ENCODE measurements at places on chromosomes 7 and 10.

DNA sequence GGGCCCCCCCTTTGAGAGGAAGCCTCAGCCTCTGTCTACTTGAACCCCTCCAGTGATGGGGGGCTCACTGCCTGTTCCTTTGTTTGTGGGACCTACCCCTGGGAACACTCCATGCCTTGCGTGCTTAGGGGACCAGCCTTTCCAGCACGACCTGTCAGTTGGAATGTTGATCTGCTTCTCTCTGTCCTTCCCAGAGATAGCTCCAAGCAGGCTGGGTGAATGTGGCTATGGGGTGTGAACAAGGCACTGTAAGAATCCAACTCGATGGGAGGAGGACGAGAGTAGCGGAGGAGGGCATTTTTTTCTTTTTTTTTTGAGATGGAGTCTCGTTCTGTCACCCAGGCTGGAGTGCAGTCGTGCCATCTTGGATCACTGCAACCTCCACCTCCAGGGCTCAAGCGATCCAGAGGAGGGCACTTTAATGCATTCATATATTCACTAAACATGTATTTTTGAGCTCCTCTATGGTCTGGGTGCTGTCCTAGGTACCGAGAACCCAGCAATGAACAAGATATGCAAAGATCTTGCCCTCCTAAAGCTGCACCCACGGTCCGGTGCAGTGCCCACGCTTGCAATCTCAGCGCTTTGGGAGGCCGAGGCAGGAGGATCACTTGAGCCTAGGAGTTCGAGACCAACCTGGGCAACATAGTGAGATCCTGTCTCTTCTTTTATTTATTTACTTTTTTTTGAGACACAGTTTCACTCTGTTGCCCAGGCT, 8.5 kb downstream of the CLIP2 start:
- no peak for DNase-seq

DNA sequence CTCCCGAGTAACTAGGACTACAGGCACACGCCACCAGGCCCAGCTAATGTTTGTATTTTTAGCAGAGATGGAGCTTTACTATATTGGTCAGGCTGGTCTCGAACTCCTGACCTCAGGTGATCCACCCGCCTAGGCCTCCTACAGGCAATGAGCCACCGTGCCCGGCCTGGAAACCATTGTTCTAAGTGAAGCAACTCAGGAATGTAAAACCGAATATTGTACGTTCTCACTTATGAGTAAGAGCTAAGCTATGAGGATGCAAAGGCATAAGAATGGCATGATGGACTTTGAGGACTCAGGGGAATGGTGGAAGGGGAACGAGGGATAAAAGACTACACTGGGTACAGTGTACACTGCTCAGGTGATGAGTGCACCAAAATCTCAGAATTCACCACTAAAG, 235.1 kb upstream of the AUTS2 start:
- no peak for DNase-seq

GRCh38 chr7:20784388-20785156, 2.1 kb downstream of the SP8 start:
- DNase-seq: no peak

- no peak for DNase-seq
Measured at GRCh38 chr10:77911535-77912123, 14.9 kb downstream of the DLG5 start.

GRCh38 chr7:155674556-155674955, 30.1 kb downstream of the RBM33 start:
- no peak for DNase-seq

DNA sequence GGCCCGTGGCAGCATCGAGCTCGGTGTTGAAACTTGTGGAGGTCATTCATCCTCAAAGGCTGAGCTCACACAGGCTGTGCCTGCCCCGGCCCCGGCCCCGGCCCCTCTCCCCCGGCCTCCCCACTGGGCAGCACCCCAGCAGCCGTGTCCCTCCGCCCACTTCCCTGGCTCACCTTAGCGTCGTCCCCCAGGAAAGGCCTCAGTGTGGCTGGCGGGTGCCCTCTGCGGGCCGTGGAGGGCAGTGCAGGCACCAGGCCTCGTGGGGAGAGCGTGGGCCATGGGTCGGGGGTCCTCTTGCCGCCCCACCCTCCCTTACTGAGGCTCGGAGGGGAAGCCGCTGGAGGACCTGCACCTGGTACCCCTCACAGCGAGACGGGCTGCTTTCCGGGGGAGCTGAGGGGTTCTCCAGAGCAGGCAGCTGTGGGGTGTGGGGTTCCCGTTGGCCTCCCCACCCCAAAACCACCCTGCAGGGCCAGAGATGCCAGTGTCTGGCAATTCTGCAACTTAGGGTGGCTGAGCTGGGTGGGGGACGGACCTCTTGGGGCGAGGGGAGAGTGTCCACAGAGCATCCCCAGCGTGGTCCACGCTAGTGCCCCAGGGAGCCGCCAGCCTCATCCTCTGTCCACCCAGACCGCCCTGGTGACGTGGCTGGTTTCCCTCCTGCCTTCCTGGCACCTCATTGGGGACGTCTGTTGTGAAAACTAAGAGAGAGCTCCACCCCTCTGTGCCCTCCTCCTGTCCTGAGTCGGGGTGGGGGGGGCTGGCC, 44.2 kb upstream of the DPYSL4 start:
- peak; percentile 50 for DNase-seq

DNA sequence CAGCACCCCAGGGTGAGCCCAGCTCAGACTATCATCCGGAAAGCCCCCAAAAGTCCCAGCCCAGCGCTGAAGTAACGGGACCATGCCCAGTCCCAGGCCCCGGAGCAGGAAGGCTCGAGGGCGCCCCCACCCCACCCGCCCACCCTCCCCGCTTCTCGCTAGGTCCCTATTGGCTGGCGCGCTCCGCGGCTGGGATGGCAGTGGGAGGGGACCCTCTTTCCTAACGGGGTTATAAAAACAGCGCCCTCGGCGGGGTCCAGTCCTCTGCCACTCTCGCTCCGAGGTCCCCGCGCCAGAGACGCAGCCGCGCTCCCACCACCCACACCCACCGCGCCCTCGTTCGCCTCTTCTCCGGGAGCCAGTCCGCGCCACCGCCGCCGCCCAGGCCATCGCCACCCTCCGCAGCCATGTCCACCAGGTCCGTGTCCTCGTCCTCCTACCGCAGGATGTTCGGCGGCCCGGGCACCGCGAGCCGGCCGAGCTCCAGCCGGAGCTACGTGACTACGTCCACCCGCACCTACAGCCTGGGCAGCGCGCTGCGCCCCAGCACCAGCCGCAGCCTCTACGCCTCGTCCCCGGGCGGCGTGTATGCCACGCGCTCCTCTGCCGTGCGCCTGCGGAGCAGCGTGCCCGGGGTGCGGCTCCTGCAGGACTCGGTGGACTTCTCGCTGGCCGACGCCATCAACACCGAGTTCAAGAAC, 1.1 kb downstream of the VIM start:
- no peak for DNase-seq

GRCh38 chr10:127434006-127434405, 115.1 kb upstream of the NPS start:
- no peak for DNase-seq

DNA sequence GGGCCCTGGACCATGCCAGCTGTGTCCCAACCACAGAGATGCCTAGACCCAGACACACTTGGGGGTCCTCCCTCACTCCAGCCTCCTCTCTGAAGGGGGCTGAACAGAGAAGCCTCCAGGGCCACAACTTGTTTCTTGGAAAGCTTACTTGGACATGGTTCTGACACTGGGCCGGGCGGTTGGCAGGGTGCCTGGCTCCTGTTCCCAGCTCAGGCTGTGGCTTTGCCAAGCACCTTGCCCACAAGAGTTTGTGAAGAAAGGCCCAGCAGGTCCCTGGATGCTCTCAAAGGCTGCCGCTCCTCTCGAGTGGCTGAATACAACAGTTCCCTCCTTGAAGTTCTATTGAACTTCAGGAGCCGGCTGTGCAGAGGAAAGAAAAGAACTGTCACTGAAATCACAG, 181.6 kb downstream of the PTPN20 start:
- no peak for DNase-seq

DNA sequence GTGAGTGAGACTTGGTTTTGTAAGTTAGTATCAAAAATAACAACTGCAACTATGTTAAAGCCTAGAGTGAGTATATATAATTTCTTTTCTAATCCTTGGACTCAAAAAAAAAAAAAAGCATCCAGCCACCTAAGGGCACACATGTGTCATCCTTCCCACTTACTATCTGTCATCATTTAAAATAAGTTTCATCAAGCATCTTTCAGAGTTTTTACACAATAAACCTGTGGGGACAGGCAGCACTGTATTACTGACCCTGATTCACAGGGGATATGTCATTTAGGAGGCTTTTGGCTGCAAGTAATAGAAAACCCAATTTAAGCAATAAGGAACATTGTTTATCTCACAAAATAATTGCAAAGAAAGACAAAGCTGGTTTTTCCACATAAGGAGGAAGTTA, 32.3 kb upstream of the OSBPL3 start:
- no peak for DNase-seq

DNA sequence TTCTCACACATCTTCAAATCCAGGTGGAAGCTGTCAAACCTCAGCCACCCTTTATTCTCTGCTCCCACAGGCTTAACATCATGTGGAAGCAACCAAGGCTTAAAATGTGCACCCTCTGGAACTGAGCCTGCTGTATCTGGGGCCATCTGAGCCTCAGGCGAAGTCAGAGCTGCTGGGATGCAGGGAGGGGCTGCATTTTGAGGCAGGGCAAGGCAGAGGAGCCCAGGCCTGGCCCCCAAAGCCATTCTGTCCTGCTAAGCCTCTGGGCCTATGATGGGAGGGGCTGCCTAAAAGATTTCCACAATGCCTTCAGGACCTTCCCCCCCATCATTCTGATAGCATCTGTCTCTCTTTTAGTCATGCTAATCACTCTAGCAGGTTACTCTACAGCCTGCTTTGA, 51.7 kb upstream of the COBL start:
- DNase-seq: no peak

- no peak for DNase-seq
Measured at GRCh38 chr10:98125940-98126631, 8.4 kb upstream of the R3HCC1L start.

DNA sequence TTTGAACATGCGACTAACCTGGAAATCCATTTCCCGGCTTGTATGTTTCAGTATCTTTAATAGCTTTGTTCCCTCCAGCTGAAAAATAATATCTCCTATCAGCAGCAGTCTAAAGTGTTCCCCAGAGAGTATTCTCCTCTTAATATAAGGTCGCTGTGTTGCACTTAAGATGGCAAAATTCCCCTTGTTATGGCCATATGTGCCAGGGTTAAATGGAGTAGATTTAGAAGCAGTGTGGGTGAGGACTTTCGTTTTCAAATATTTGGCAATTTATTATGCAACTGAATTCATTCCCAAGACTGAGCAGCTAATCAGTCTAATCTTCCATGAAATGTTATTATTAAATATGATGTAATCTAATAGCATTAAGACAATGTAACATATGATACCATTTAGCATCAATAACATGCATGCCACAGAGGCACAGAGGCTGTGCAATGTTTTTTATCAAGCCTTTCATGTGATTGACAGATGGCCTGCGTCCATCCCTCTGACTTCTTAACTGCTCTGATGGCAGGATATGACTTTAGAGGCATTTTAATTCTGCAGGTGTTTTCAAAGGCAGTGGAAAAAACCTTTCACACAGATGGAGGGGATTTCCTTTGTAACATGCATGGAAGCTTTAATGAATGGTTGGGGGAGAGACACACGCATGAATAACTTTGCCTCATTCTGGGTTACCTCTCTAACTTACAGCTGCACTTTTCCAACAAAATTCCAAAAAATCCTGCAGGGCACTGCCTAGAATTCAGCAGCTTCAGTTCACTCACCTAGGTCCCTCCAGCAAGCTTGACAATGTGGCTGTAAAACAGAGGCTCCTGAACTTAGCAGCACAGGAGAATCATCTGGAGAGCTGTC, 55.1 kb upstream of the ZPBP start:
- no peak for DNase-seq

GRCh38 chr10:99852481-99853213, 70.2 kb downstream of the ABCC2 start:
- DNase-seq: no peak

DNA sequence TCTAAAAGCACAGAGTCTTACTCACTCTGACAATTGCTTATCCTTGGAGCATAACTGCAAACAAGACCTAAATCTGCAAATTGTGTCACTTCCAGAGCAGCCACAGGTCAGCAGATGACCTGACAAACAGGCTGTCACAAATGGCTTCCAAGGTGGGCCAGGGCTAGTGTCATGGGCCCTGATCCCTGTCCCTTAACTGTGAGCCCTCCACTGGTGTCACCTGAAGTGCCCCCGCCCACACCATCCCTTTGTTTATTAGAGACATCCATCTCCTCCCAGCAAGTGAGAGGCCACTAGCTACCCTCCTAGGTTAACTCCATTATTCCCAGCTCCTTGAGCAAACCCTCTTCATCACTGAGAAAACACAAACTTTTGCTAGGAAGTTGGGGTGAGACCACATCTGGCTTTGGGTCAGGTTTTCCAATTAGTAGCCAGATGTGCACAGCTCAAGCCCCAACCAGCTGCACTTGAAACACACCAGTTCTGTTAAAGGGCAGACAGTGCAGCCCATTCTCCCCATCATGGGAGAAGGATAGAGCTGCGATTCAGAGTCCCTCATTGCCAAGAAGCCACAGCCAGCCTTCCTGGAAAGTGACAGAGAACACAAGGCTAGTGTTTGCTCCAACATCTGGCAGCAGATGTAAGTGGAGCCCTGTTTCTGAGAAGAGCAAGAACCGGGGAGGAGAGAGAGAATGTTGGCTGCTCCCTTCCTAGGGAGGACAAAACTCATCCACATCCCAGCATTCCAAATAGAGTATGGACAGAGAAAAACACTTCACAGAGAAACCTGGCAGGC, 75.7 kb upstream of the NANOS1 start:
- DNase-seq: peak; percentile 28

DNA sequence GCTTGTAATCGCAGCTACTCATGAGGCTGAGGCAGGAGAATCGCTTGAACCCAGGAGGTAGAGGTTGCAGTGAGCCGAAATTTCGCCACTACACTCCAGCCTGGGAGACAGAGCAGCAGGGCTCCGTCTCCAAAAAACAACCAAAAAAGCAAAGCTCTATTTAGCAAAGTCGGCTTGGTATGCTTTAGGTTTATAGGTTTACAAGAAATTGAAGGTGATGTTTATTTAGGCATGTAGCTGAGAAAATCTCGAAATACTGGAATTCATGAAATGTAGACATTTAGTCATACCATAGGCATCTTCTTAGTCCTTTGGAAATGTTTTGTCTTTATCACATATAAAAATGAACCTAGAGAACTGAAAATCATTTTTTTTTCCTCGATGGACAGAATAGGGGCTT, 453.8 kb upstream of the ANKRD30A start:
- DNase-seq: no peak

DNA sequence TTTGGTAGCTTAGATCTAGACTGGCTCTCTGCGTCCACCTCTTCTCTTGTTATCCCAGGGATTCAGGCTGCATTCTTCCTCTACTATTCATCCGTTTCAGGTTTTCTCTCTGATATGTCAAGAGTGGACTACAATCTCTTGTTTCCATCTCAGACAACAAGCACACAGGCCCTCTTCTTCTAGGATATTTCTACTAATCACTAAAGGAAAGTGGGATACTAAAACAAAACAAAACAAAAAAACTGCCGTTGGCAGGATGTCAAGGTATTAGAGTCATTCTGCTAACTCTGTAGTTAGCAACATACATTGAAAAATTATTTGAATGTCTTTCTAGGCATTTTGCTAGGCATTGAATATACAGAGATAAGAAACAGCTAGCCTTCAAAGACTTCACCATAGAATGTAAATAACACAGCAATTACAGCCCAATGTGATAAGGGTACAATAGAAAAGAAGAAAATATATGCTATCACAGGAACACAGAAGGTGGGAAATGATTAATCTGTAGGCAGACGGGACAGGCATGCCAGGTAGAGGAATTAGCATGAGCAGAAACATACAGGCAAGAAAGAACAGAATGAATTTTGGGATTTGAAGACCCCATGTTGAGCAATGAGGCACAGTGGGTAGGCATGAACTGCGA, 210.5 kb downstream of the CSTF2T start:
- no peak for DNase-seq

All from stimulated activated effector memory CD8-positive, alpha-beta T cell treated with anti-CD3 and anti-CD28 coated beads, Interleukin-12 subunit alpha, Interleukin-12 subunit beta, amount 100 ng/mL, for 72 hours (primary cell).